Stimulated activated CD4-positive, alpha-beta T cell treated with anti-CD3 and anti-CD28 coated beads, Interleukin-1b, Interleukin-23, amount 100 ng/mL, for 48 hours (primary cell): ENCODE measurements at places on chromosomes 4 and X.

- DNase-seq, result no peak
These were observed 49.5 kb downstream of the SUPT20HL2 start for GRCh38 chrX:24264383-24264782.

DNA sequence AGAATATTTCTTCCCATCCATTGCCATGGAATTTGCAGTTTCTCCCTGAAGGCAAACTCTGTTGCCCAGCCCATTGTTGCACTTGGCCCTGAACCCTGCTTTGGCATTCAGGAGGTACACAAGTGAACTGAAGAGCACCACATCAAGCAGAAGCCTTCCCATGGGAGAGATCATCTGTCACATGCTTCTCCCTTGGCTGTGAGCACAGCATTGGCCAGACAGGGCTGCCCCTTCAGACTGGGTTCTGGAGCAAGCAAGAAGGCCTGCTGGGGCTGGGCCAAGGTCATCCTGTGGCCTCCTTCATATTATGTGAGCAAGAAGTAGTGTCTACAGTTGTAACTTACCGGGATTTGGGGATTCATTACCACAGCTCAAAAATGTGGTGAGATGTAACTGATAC, 22.7 kb downstream of the SCML1 start:
- no peak for DNase-seq

DNA sequence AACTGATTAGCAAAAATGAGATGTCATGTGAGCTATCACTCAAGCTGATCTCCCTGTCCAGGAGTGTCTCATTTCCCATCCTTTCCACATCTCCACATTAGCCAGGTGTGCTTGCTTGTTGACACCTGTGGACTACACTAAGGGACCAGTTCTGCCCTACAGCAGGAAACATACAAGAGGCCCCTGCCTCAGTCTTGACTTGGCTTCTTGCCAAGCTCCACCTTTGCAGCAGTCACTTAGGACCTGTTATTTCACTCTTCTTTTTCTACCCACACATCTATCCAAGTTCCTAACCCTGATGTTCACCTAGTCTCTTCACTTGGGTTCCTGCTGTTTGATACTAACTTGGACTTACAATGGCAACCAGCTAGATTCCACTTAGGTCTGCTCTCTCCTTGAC, 13.2 kb downstream of the FRMD7 start:
- no peak for DNase-seq

DNA sequence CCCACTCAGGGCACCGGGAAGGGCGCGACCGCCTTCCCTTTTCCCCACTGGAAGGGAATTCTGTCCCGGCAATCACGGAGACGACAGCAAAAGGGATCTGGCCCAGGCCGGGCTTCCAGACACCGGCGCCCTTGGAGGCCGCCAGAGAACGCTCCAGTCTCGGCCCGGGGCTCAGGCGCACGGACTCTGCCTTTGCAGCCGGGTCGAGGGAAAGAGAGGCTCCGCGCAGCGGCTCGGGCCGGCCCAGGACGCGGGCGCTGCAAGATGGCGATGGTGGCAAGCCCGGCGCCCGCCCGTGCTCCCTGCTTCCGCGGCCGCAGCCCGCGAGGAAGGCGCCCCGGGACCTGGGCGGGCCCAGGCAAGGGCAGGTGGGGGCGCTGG, 1.1 kb downstream of the CTBP1 start:
- no peak for DNase-seq

DNA sequence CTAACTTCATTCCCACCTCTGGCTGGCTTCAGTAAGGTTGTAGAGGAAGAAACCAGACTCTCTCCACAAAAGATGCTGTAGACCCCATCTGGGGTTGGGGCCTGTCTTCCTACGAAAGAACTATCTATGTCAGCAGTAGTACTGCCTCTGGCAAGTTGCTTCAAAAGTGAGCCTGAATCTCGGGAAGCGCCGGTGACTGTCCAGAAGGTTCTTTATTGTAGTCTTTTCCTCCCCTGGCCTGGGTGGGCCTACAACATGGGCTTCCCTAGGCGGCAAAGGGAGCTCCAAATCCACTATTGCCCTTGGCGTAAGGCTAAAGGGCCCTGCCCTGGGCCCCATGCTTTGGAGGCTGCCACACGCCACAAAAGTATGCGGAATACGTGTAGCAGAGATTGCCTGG, 38.6 kb upstream of the NYX start:
- no peak for DNase-seq

- DNase-seq, result no peak
These were observed 73.5 kb downstream of the PPP1R2C start for GRCh38 chrX:42704454-42704853.
